ENCODE measurements at places on chromosomes 7 and 10.

- DNase-seq = no peak
Measured at GRCh38 chr7:87528730-87529129, 53.2 kb upstream of the ABCB4 start.

- DNase-seq = no peak
Measured at GRCh38 chr10:6236349-6237198, 33.8 kb downstream of the PFKFB3 start.

GRCh38 chr10:28838908-28839307 lies 161.6 kb downstream of the BAMBI start:
- no peak for DNase-seq

DNA sequence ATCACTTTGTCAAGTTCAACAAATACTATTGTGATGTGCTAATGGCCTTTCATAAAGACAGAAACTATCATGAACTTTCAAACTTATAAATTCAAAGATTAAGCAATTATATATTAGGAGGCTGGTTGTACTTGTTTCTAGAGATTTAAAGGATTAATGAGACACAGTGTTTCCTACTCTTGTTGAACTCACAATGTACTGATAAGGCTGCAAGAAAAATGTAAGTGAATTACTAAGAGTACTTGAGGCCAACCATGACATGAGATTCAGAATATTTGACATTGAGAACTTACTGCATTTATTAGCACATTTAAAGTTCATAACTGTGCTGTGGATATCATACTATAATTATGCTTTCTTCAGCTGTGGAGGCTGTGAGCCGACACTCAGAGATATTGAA lies 1210.5 kb upstream of the SORCS1 start:
- DNase-seq = no peak

DNA sequence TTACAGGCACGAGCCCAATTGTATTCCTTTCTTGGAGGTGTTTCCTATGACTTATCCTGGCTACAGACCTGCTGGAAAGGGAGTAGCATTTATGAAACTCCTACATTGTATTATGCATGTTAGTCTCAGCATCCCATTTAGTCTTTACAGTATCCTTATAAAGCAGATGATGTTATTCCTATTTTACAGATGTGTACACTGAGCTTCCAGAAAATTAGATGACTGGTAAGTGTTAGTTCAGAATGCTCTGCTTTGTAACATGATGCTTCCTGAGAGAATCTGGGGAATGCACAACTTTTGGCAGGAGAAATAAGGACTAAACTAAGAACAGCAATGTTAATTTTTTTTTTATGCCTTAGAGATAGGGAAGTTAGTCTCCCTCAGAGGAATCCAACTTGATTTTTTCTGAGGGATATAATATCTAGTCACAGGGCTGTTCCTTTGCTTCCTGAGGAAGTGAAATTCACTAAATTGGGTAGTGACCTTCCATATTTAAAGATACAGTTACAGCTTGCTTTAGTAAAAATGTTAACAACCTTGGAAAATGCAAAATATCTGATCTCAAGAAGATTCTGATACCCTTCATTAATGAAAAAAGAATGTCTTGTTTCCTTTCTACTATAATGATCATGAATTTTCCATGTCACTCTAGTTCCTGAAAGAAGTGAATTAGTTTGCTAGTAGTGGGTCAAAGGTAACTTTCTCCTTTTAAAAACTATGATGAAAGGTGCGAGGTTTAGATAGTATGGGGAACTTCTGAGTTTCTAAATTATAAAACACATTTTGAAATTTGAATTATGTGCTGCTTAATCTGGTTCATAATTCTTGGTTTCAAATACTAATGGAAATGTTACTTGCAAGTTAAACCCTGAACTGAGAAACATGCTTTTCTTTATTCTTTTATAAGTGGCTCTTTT lies 194.0 kb upstream of the PRPS1L1 start:
- DNase-seq = no peak

- DNase-seq = no peak
Measured at GRCh38 chr7:31107106-31108090, 55.3 kb downstream of the ADCYAP1R1 start.

DNA sequence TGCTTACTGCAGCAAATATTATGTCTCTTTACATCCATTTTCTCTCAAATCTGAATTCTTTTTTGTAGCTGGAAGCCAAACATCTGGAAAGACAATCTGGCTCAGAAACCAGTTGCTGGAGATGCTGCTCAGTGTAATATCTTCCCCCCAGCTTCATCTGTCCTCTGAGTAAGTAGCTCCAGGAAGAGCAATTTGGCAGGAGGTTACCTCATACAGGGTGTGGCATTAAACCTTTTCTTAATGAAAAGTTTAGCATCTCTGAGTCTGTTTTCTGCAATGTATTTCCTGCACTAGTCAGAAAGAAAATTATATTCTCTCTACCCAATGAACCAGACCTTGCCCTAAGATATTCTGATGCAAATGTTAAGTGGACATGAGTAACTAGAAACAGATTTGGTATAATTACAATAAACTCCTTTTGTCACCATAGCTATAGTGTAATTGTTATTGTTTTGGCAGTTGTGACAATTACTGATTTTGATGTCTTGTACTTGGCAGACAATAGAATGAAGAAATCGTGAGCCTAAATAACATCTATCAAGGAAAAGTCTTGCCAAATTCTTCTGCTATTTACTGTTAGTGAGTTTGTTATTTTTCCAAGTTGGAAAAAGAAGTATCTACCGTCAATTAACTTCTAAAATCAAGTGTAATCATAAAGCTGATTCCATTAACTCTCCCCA lies 123.3 kb downstream of the WDFY4 start:
- no peak for DNase-seq

- no peak for DNase-seq
Measured at GRCh38 chr7:30799976-30800661, 28.9 kb downstream of the MINDY4 start.

GRCh38 chr10:93074147-93074596 lies 479 bp downstream of the CYP26A1 start:
- no peak for DNase-seq

DNA sequence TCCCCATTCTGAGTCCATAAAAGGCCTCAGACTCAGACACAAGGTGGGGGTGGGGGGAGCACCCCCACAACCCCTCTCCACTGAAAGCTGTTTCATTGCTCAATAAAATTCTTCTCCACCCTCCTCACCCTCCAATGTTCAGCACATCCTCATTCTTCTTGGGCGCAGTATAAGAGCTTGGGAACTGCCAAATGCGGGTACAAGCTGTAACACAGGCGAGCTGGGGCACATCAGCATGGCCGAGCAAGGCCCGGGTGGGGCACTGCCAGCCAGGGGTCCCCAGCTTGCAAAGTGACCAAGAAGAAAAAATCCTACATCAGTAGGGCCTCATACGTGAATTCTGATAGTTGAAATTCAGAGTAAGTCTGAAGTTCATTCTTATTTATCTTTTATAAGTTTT lies 50.1 kb downstream of the CACUL1 start:
- DNase-seq = no peak

DNA sequence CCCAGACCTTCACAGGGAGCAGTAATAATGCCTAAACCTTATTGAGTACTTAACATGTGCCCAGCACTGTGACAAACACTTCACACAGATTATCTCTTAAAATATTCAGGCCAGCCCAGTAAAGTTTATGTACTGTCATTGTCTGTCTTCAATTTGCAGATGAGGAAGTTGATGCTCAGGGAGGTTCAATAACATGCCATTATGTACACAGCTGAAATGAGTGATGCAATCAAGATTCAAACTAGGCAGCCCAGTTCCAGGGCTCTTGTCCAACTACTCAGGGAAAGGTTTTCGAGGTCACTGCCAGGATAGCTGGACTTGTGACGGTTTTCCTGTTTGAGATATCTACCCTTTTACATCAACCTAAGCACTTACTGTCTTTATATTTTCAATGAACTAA lies 56.1 kb downstream of the AUTS2 start:
- no peak for DNase-seq

- DNase-seq = no peak
Measured at GRCh38 chr10:14698111-14698828, 76.4 kb downstream of the FAM107B start.

GRCh38 chr7:5065107-5065407 lies 19.4 kb downstream of the RBAK start:
- DNase-seq = no peak

GRCh38 chr7:94741179-94741578 lies 85.2 kb upstream of the SGCE start:
- DNase-seq = no peak

- no peak for DNase-seq
Measured at GRCh38 chr7:13457790-13458189, 531.7 kb downstream of the ETV1 start.

DNA sequence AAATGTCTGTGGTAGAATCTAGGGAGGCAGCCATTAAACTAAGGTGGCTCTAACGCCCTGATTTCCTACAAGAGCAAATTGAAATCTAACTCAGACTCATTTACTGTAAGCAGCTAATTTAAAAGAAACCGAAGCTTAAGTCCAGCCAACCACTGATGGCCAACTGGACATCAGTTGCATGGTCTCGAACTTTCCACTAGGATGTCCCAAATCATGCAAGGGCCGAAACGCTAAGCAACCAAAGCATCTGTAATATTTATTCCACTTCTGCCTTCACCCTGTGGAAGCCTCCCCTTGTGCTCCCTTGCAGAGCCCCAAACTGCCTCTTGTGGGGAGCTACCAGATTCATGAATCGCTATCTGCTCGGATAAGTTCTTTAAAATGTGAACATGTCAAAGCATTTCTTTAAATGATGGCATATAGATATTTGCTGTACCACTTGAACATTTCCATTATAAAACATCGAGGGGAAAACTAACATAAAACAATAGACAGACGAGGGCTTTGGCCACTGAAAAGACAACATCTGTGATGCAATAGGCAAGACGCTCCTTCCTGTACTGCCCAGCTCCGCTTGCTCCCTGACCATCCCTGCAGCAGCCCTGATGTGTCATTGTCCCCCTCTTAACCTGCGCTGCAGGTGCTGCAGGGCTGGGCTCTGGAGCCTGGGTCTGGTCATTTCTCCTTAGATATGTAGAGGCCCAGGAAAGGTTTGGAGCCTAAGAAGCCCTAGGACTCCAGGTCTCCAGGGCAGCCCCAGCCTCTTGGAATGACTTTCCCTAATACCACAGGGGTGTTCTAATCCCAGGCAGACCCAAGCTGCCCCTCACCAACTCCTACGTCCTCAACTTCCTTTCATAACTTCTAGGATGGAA lies 2.9 kb upstream of the RBP3 start:
- no peak for DNase-seq

Measured in hematopoietic multipotent progenitor cell treated with erythropoietin and hydrocortisone succinate and interleukin-3 and kit ligand, for 17 days (in vitro differentiated cells).